ENCODE measurements at places on chromosomes 6 and 20.

GRCh38 chr6:107819217-107819616 is 4.9 kb downstream of the SCML4 start:
- no peak for DNase-seq

GRCh38 chr20:44662261-44662660 is 10.8 kb upstream of the ADA start:
- DNase-seq, result no peak

DNA sequence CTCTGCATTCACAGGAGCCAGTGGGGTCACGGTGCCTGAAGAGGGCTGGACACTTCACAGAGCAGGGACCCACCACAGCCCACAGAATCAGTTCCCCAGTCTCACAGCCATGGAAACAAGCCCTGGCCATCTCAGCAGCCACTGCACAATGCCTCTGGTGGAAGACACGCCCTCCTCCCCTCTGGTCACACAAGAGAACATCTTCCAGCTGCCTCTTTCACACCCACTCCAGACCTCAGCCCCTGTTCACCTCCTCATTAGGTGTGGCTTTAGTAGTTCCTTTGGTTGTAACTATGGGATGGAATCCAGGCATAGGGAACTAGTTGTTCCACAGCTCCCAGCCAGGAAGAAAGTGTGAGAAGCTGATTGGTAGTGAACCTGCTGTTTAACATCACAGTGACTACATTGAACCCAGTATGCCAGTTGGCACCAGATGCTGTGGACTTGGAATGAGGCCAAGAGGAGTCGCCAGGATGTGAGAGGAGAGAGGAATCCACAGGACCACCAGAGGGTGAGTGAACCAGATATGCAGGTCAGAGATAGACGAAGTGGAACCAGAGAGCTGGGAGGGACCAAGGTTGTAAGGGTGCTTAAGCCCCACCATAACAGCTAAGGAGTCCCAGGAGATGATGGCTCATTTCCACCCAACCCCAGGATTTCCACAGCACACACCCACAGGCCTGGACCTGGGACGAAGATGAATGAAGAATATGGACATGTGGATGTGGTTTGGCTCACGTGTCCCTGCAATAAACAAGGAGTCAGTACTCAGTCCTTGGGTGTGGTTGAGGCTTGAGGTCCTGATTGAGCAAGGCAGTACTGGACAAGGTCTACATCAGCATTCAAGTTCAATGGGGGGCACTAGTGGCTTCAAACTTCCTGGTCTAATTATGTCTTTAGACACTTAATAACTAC is 8.8 kb upstream of the BTN3A3 start:
- DNase-seq, result no peak

GRCh38 chr6:166499350-166500163 is 86.9 kb downstream of the RAMACL start:
- DNase-seq, result no peak

- DNase-seq, result no peak
Measured at GRCh38 chr6:81682235-81682795, 70.2 kb downstream of the TENT5A start.

DNA sequence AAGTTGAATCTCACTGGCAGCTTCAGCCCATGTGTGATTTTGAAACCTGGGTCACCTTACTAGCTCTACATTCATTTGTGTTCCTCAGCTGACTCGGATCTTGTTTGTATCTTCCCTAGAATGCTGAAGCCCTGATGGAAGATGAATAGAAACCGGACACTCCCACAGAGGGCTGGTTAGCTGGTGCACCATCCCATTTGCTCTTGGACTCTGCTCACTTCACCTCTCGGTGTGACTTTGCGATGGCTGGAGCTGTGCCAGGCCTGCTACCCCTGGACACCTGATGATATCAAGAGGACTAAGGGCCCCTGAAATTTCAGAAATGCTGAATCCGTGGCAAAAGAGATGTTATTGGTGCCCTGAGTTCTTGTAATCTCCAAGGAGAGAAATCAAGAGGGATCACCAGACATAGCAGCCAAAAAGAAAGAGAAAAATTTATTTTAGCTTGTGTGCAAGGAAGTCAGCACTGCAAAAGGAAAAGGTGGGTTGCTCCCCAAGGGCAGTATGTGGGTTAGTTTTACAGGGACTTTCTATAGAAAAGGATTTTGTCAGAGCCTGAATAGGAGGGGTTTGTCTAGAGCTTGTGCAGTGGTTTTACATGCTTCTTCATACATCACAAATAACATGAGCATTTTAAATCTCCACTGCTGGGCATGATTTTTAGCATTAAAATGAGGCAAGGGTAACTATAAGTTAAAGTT is 426.3 kb upstream of the NOX3 start:
- DNase-seq, result no peak

DNA sequence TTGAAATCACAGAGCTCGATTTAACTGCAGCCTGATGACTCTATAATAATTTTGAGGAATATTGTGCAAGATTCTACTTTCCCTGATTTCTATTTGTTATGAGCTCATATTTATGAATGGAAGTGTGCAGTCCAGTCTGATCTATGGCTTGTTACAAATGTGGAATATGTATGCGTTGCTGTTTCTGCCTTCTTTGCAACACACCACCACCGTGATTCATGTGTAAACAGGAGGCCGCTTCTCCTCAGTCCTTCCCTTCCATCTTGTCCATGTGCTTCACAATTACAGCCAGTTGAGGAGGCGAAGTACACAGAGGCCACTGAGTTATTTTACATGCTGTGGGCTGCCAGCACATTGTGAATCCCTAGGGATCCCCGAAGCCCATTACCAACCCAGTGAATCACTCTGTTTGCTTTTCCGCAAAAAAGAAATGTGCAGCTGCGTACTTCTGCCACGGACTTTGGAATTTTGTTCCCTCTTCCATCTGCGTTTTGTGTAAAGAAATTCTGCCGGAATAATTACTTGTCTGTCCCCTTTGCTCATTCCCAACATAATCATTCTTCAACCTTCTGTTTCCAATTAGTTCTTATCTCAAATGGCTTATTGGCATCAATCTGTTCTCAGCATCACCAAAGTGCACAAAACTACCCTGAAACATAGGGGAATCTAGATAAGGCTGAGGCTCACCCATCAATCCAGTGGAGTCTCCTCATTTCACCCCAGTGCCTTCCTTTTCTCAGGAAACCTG is 551.6 kb upstream of the CITED2 start:
- DNase-seq, result no peak

- no peak for DNase-seq
Measured at GRCh38 chr6:47321577-47321976, 11.9 kb upstream of the TNFRSF21 start.

DNA sequence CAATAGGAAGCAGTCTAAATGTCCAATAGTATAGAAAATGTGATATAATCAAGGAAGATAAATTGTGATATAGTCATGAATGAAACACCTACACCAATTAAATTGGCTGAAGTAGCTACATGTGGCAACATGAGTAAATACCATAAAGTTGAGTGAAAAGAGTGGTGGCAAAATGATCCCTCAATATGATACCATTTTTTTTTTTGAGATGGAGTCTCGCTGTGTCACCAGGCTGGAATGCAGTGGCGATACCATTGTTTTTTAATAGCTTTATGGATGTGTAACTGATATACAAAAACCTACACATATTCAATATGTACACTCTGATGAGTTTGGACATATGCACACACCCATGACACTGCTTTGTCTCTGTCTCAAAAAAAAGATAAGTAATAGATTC is 20.9 kb upstream of the ILRUN start:
- no peak for DNase-seq

GRCh38 chr20:57913156-57913930 is 203.5 kb upstream of the PMEPA1 start:
- no peak for DNase-seq

DNA sequence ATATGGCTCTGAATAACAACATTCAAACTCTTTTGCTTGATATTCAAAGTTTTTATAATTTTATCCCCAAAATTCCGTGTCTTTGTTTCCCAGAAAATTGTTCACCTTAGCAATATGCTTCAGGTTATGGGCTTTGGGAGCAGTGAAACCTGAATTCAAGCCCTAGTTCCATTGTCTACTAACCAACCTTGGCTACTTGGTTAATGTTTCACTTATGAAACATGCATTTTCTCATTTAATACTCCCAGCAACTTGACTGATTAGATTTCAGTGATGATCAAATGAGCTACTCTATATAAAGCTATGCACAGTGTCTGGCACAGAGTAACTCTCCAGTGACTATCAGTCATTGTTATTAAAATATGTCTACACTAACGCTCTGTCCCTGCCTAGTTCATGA is 192.2 kb upstream of the TENT5A start:
- no peak for DNase-seq

GRCh38 chr6:74674377-74674776 is 531.5 kb downstream of the COL12A1 start:
- no peak for DNase-seq

GRCh38 chr20:14295770-14296309 is 41.6 kb downstream of the FLRT3 start:
- no peak for DNase-seq

DNA sequence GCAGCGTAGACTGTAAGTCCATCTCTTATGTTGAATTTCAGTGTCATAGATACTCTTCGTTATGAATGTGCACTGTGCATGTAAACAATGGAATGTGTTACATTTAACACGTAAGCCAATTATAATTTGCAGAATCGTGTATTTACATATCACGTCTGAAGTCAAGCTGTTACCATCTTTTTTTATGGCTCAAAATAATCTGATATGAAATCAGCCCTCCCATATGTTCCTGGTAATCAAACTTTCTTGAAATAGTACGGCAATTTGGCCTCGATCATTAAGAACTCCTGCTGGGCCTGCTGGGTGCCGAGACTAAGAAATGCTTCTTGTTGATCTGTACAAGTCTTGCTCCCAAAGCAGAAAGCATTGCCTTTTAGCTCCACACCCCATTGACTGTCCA is 89.6 kb upstream of the DOK5 start:
- no peak for DNase-seq

DNA sequence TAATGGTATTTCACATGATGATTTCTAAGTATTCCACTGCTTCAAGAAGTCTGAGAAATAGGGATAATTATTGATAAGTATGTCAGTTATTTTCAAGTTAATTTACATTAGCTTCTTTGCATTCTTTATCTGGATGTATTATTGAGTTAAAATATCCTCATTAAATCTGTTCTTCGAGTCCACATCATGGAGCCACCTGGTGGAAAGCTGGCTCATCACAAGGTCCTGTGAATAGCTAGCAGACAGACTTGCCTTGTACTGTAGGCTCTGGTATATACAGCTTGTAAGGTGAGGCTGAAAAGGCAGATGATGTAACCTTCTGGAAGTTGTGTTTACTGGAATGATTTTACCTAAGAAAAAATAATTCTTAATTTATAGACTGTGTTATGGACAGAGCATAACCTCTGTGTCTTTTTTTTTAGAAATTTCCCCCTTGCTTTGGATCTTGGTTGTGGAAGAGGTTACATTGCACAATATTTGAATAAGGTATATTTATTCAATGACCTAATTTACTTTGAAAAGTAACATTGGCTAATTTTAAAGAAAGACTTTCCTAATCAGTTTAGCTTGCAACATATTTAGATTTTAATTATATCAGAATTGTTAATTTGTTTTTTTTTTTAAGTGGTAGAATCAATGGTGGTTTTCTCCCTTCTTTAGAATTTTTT is 3.5 kb downstream of the NDUFAF5 start:
- no peak for DNase-seq

DNA sequence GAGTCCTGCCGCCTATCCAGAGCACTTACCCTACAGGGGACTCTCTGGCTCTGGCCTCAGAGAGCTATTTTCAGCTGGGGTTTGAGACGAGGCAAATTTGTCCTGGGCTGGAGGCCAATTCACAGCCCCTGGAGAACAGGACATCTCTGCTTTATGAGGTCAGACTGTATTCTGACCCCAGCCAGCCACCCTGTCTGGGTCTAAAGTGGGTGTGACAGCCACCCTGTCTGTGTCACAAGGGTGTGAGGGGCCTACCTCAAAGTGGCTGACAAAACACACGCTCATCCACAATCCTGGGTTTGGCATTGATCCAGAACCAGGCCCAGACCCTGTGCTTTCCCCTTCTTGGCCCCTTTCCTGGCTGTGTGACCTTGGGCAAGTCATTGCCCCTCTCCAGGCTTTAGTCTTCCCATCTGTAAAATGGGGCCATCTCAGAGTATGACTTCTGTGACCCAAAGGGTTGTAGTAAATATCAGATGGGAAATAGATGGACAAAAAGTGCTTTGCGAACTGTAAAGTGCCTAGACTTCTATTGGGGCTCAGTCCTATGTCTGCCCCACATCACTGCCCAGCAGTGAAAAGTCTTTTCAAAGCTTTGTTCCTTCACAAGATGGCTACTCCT is 44.1 kb upstream of the TGM2 start:
- DNase-seq, result no peak

- no peak for DNase-seq
Measured at GRCh38 chr20:36548704-36549627, 7.6 kb downstream of the MYL9 start.

GRCh38 chr20:17681726-17682102 is 328 bp downstream of the RRBP1 start:
- DNase-seq, result no peak

DNA sequence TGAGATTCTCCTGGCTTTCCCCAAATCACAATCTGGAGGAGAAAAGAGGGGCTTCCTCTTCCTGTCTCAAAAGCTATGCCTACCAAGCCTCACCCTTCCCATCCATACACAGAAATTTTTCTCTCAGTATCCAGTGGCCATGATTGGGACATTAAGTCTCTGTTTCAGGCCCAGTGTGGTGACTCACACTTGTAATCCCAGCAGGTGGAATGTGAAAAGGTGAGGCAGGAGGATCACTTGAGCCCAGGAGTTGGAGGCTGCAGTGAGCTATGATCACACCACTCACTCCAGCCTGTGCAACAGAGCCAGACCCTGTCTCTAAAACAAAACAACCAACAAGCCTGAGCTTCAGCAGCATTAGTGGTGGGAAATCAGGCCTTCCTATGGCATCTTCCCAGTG is 210.0 kb downstream of the OGFRL1 start:
- DNase-seq, result no peak

- DNase-seq, result no peak
Measured at GRCh38 chr6:162336359-162336758, 391.2 kb downstream of the PRKN start.

DNA sequence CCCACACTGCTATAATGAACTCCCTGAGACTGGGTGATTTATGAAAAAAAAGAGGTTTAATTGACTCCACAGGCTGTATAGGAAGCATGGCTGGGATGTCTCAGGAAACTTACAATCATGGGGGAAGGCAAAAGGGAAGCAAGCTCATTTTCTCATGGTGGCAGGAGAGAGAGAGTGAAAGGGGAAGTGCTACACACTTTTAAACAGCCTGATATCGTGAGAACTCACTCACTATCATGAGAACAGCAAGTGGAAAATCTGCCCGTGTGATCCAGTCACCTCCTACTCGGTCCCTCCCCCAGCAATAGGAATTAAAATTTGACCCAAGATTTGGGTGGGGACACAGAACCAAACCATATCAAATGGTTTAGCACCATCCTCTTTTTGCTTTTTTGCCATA is 116.6 kb upstream of the CEP162 start:
- DNase-seq, result no peak

DNA sequence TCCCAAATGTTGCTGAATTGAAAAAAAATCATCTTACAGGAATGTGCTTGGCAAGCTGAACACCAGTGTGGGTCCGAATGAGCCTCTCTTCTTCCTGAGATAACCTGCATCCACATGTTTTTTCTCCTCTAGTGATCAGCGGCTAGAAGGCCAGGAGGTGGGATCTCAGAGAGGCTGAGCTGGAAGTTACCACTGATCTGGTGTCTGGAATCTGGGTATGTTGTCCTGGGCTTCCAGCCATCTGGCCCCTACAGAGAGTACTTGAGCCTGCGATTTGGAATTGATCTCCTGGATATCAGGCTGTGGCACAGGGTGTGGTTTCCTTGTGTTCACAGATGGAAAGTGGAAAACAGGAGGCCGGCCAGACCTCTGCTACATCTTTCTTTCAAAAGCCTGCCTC is 35.9 kb downstream of the SULF2 start:
- DNase-seq, result no peak

- DNase-seq, result no peak
Measured at GRCh38 chr6:133551847-133552341, 310.7 kb downstream of the EYA4 start.
